ENCODE measurements at places on chromosomes 13 and 19.

DNA sequence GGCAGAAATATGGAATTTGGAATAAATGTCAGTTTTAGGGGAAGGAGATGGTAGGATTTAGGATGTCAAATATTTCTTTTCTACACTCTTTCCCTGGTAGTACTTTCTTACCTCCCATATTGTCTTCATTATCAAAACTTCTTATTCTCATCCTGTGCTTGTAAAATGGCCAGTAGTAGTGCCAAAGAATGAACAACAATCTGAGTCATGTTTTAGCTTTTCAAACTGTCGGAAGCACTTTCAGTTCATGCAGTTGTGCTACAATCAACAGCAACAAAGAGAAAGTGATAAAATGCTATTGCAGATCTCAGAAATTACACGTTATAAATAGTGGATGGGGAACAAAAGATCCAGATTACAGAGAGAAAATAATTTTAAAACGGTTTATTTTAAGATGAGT is 193.7 kb upstream of the RXFP2 start:
- no peak for DNase-seq

- no peak for DNase-seq
Observed at GRCh38 chr13:28637714-28638355, 21.1 kb upstream of the POMP start.

DNA sequence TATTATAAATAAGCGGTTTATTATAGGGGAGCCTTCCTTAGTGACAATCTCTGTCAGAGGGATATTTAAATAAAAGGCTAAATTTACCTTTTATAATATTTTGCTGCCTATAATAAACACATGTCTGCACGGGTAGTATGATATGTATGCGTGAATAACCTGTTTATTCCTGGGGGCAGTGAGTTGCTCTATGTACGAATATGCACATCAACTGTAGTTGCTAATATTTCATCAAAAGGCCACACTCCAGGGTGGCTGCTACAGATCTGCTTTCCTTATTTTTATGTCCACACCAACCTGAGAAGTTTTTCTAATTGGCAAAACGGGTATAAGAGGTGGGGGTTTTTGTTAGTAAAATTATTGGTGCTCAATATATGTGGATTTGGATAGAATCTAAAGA is 192.0 kb downstream of the LHFPL6 start:
- no peak for DNase-seq

DNA sequence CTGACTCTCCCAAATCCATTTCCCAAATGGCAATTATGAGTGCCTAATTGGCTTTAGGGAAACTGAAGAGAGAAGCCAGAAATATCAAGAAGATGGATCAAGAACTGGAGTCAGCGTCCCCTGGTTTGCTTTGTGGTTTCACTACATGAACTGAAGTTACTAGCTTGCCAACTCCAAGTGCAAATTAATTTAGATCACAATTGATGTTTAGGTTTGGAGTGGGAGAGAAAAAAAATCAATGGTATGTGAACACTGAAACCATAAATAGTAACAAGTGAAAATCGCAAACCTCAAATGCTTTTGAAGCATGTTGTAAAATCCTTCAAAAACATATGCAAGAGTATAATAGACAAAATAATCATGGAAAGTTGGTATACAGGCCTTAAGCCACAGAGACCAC is 1528.6 kb upstream of the SLC10A2 start:
- DNase-seq = no peak

- no peak for DNase-seq
Observed at GRCh38 chr13:23671377-23671776, 101.2 kb downstream of the TNFRSF19 start.

- DNase-seq = no peak
Observed at GRCh38 chr13:46530084-46530935, 22.7 kb upstream of the LRCH1 start.

- no peak for DNase-seq
Observed at GRCh38 chr19:45331411-45331810, 8.7 kb upstream of the CKM start.

- no peak for DNase-seq
Observed at GRCh38 chr13:79642596-79642995, 161.6 kb downstream of the NDFIP2 start.

DNA sequence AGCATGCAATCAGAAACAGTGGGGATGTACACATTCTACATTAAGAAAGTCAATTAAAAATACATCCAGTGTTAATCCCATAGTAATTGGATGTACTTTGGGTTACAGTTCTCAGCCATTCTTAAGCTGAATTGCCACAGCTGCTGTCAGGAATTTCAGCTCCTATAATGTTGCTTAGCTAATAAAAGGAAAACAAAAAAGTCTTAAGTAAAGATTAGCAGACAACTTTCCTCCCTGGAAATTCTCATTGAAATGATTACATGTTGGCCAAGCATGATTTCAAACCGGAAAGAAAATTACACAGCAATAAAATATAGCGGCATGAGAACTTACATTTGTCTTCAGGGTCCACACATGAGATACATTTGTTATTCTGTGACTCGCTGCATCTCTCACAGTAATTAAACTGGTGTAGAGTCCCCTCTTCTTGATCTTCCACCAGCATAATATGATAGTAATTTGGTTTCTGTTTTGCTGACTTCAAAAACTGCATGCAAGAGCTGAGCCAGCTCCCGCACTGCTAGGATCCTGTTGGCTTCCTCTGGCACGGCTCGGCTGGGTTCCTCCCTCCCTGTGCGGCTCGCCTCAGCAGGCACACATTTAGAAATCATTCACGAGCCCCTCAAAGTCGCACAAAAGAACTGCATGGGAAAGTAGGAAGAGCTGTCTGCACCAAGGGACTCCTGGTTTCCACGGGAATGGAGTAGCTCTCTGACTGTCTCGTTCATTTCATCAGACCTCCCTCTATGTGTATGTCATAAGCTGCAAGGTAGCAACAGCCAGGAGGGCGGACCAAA is at the start of gene HTR2A:
TSS of gene HTR2A (minus strand) at position 713 of the 797 bp plus-strand sequence. CDS start 1,147 bp downstream, outside the sequence.
- DNase-seq = no peak

GRCh38 chr13:25494698-25495411 is 123.1 kb downstream of the ATP8A2 start:
- no peak for DNase-seq

DNA sequence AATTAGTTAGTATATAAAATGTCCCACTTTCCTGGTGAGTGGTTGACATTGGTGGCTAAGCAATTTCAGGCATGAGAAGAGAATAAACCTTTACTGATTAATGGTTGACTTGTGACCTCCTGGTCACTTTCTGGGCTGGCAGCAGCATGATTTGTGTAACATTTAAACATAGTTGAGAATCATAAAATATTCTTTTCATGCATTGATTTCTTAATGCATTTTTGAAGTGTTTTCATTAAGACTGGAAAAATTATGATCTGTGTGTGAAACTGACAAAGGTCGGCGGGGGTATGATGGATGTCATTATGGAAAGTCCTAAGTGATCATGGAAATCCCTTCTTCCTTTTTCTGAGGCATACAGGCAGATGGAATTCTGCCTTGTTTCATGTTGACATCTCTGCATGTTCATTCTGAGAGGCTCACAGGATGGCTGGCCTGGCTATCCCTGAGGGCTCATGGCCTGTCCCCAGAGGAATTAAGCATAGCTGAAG is 98.7 kb upstream of the RNF113B start:
- no peak for DNase-seq

DNA sequence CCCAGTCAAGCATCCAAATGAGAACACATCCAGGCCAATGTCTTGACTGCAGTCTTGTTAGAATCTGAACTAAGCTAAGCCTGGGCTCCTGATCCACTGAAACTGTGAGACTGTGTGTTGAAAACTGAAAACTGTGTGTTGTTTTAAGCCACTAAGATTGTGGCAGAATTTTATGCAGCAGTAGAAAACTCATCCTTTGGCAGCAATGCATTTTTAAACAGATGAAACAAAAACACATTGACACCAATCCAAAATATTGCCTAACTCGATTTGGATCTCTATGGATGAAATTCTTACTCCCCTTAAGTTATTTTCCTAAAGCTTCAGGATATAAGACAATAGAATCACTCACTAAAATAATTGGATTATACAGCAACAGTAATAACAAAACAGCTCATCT is 202.3 kb upstream of the KLF12 start:
- no peak for DNase-seq

- no peak for DNase-seq
Observed at GRCh38 chr13:110328573-110328972, 21.5 kb downstream of the COL4A2 start.

GRCh38 chr13:113052206-113052605 is 53.4 kb upstream of the F7 start:
- no peak for DNase-seq

- DNase-seq = no peak
Observed at GRCh38 chr13:99994638-99995020, 13.0 kb downstream of the ZIC2 start.

DNA sequence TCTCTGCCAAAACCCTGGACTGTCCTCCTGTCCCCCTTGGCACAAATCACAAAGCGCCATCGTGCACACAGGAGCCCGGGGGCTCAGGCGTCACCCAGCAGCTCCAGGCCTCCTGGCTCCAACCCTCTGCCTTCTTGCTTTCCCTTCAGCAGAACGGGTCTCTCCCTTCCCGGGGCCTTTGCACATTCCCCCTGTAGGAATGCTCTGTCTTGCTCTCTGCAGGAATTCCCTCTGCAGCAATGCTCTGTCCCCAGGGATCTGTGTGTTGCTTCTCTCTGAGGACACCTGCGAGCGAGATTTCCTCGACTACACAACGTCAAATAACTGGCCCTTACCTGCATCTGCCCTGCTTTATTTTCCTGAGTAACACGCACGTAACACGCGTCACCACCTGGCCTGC is 13.3 kb upstream of the RASA3 start:
- DNase-seq = no peak

DNA sequence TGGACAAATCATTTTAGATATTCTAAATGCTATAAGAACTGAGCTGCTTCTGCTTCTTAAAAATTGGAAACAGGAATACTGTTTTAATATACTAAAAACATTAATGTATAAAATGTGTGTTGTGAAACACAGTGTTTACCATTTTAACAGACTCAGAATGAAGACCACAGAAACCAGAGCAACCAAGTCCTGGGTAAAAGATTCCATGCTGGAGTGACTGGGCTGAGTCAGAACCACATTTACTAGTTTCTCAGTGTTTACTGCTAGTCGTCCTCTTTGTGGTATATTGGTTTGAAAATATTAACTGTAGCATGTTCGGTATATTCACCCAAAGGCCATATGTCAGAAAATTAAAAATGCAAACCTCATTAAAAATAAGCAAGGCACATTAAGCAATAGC is 31.9 kb downstream of the ANKRD10 start:
- no peak for DNase-seq

DNA sequence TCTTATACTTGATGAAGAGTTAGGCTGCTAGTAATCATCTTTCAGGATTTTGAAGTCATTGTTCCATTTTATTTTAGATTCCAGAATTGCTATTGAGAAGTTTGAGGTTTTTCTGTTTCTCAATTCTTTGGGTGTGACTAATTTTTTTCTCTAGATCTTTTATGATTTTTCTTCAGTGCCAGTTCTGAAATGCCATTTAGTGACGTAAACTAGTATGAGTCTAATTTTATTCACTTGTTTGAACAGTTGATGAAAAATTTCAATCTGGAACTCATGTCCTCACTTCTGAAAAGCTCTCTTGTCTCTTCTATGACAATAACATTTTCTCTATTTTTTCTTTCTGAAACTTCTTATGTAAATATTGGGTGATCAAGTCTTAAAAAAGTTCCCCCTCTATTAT is 188.5 kb upstream of the HTR2A start:
- DNase-seq = no peak

- DNase-seq = no peak
Observed at GRCh38 chr19:2867025-2867991, at the start of gene ZNF556. Gene ZNF556, plus strand, starts transcription at chr19:2867335. Its CDS starts 87 bp downstream, at chr19:2867422.

- DNase-seq = no peak
Observed at GRCh38 chr13:33123066-33123859, 107.0 kb downstream of the KL start.

- no peak for DNase-seq
Observed at GRCh38 chr13:97658556-97658955, 224.6 kb downstream of the RAP2A start.

DNA sequence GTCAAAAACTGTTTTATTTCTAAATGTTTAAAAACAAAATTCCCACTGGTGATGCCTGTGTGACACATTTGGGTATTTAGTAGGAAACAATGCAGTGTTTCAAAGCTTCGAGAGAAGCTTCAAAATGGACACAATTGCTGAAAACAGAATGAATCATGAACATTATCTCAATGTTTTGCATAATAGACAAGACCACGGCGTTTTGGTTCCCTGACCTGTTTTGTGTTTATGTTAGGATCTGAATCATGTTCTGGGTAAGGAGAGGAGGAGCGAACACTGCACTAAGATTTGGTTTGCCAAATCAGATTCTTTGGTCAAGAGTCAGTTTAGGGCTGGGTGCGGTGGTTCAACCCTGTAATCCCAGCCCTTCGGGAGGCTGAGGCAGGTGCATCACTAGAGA is 42.2 kb downstream of the IFT88 start:
- DNase-seq = no peak

DNA sequence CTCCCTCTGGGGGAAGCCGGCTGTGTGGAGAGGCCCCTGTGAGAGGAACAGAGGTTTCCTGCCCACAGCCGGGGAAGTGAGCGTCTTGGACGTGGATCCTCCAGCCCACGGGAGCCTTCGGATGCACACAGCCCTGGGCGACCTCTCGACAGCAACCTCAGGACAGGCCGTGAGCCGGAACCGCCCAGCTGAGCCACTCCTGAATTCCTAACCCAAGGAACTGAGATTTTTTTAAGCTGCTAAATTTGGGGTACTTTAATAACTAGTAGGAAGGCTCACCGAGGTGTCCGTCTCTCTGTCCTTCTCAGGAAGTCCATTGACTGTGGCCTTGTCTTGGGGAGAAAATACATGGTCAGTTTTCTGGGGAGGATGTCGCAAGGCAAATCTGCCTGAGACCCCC is 9.1 kb downstream of the LAIR1 start:
- no peak for DNase-seq

GRCh38 chr13:98549728-98550317 is 27.1 kb downstream of the STK24 start:
- no peak for DNase-seq

- DNase-seq = no peak
Observed at GRCh38 chr19:16944626-16945363, 56.0 kb downstream of the F2RL3 start.

All from stimulated activated CD4-positive, alpha-beta T cell treated with anti-CD3 and anti-CD28 coated beads, Interleukin-12 subunit alpha, Interleukin-12 subunit beta, amount 100 ng/mL, for 24 hours (primary cell).